ENCODE measurements at places on chromosomes 1 and 21. TPM values are rescaled to one million over a fixed set of nuclear protein-coding genes. Genes with fewer than 3 reads are reported as not detected.
A peak's percentile ranks its signal among the peaks of the same experiment; 100 is the strongest.

Gene ANKRD34A
- 2.0 TPM for total RNA-seq

Gene AIRE
- total RNA-seq = not detected

Gene PLEKHG5
- total RNA-seq = 33.6 TPM

DNA sequence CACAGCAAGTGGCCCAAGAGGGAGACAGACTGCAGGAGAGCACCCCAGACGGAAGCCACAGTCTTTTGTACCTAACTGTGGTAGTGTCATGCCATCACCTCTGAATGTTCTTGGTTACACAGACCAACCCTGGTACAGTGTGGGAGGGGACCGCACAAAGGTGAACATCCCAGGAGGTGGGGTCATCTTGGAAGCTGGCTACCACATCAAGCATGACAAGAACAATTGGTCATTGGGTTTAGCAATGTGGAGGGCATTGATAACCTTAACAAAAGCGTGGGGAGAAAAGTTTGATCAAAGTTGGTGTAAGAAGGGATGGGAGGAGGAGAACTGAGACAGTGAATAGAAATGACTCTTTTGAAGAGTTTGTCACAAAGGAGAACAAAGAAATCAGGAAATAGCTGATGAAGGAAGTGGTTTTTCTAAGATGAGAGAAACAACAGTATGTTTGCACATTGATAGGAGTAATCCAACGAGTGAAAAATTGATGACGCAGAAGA is 87.1 kb upstream of the CACNA1E start:
- peak; percentile 38 for DNase-seq

DNA sequence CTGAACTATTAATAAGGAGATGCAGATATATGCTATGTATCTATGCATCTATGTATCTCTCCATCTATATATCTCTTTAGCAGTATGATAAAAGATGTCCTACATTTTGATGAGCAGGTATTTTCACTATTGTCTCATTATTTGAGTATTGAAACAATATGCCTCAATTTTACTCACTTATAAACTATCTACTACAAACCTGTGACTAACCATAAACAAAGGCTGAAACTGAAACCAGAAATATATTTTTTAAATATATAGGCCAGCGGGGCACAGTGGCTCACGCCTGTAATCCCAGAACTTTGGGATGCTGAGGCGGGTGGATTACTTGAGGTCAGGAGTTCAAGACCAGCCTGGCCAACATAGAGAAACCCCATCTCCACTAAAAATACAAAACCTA is 22.0 kb downstream of the EIF4G3 start:
- no peak for DNase-seq

- no peak for DNase-seq
Measured at GRCh38 chr1:201791779-201792173, 37.2 kb upstream of the IPO9 start.

GRCh38 chr1:90834886-90835660 is 118.0 kb upstream of the BARHL2 start:
- DNase-seq = no peak

GRCh38 chr1:246081138-246081702 is 425.9 kb downstream of the SMYD3 start:
- DNase-seq = no peak

GRCh38 chr1:173451981-173452380 is 25.2 kb upstream of the PRDX6 start:
- DNase-seq = no peak

DNA sequence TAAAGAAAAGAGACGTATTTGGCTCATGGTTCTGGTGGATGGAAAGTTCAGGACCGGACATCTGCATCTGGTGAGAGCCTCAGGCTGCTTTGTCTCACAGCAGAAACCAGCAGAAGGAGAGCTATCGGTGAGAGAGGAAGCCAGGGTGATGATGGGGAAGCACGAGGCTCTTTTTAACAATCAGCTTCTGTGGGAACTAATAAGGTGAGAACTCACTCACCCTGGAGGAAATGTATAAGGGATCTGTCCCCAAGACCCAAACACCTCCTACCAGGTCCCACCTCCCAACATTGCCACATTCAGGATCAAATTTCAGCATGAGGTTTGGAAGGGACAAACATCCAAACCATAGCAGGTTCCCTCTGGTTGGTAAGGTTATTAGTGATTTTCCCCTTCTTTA is 32.8 kb downstream of the ASTN1 start:
- no peak for DNase-seq

- peak; percentile 94 for DNase-seq
Measured at GRCh38 chr1:246785494-246786111, 61.4 kb downstream of the SCCPDH start.

- DNase-seq = no peak
Measured at GRCh38 chr1:24203404-24203803, 16.3 kb upstream of the IFNLR1 start.

DNA sequence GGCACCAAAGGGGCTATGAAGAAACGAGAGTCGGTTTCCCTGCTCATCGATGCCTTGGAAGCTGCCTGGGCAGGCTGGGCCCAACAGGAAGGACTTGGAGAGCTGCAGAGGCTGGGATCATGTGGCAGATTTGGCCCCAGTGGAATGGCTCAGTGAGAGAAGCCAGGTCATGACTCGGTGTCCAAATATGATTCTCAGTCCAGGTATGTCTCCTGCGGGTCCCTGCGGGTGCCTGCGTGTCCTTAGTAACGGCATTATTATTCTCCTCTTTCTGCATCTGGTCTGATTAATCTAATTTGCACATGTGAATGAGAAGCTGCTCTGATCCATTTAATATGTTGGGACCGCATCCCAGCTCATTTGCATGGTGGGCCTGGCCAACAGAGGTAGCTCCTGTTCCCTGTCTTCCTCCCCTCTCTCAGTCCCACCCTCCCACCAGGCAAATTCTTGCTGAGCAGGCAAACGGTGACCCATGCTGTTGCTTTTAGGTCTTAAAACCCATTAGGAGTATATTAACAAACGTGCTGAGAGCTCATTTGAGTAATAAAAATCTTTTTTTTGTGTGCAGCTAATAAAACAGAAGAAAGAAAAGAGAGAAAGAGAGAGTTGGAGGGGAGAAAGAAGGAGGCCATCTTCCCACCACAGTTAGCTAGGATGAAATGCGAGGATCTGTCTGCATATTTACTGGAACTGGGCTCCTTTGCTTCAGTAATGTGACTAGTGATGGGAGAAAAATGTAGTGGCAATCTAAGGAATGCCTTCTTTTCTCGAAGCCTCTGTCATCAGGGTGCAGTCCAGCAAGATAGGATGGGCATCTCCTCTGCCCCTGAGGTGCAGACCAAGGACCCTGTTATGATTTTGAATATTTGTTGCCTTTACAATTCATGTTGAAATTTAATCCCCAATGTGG is 133.5 kb downstream of the HMGB4 start:
- no peak for DNase-seq

- DNase-seq = no peak
Measured at GRCh38 chr1:53273526-53273925, 35.2 kb upstream of the MAGOH start.
